ENCODE measurements at places on chromosomes 13 and 19. TPM values are rescaled to one million over a fixed set of nuclear protein-coding genes. Genes with fewer than 3 reads are reported as not detected.

- peaks cover 68% of the 10 kb centered on the region for H3K36me3 ChIP-seq
- peak overlapping the region; percentile 92 for H3K4me3 ChIP-seq
- H3K27ac ChIP-seq, result peak overlapping the region; percentile 78
- H3K27me3 ChIP-seq, result no peaks in the 10 kb centered on the region
- peak; percentile 99 for DNase-seq
Measured at GRCh38 chr19:3968556-3969434, 2.1 kb downstream of the DAPK3 start.

- H3K4me1 ChIP-seq, result peaks cover 22% of the 10 kb centered on the region
- peak; percentile 64 for DNase-seq
- peak within 1 kb of the TSS; percentile 32 for H3K27ac ChIP-seq
Measured at GRCh38 chr19:33064792-33065550, at the start of gene RHPN2. TSS of gene RHPN2 (minus strand) at chr19:33064888. CDS start at chr19:33064852, 36 bp downstream.

GRCh38 chr19:2885736-2886135, 15.0 kb upstream of the ZNF57 start:
- no peaks in the 10 kb centered on the region for H3K36me3 ChIP-seq
- H3K4me3 ChIP-seq, result no peak overlapping the region
- no peaks in the 10 kb centered on the region for H3K4me1 ChIP-seq
- no peak for DNase-seq
- no peak overlapping the region for H3K27ac ChIP-seq

The HIPK4 gene
- 0.08 TPM for total RNA-seq

Measured in SJSA1 (cell line).